ENCODE measurements at places on chromosomes 11 and 22.

- peak; percentile 46 for DNase-seq
These were observed at the start of gene CASP1 for GRCh38 chr11:105034813-105035620. Gene CASP1, minus strand, starts transcription at chr11:105035144. Its CDS starts 31 bp downstream, at chr11:105035113.

- no peak for DNase-seq
These were observed 9.6 kb downstream of the CKAP5 start for GRCh38 chr11:46836431-46836830.

DNA sequence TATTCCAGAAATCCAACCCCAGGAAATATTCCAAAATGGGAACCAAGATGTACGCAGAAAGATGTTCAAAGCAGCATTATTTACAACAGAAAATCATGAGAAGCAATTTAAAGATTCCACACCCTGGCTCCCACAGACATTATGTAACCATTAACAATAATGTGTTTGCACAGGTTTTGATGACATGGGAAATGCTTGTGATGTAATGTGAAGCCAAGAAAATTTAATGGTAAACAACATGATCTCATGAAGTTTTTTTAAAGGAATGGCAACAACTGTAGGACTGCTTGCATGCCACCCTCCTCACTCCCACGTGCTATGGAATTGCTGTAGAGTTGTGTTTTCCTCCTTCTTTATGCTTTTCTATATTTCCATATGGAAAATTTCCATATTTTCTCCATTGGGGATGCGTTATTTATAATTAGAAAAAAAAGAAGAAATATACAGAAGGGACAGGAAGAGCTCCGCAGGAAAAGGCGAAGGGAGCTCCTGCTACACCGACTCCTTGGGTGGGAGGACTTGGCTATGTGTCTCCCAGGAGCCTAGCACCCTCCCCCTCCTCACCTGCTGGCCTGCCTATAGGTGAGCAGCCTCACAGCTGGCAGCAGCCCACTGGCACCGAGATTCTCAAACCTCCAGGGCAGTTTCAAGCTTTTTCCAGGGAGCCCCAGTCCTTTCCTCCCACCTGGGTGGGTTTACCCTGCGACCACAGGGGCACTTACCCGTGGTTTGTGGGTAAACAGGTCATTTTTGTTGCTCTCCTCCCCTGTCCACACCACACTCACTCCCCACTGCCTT, 20.9 kb downstream of the LRFN4 start:
- DNase-seq: no peak

DNA sequence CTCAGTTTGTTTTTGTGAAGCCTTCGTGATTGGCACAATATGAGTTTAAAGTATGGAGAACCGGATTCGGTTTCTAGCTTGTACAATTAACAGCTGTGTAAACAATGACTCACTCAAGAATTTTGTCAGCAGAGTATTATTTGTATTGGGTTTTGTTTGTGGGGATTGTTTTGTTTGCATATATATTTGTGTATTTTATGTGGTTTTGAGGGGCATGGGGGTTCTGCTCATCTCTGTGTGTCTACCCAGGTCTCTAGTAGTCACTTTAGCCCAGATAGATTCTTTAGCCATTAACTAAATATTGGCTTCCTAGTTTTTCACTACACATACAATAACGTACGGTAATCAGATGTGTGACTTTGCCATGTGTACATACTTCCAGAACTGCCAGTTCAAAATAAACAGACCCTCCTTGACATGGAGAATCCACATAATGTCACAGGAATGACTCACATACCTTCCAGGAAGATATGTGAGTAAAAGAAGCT, 7.5 kb upstream of the MS4A7 start:
- DNase-seq: no peak

DNA sequence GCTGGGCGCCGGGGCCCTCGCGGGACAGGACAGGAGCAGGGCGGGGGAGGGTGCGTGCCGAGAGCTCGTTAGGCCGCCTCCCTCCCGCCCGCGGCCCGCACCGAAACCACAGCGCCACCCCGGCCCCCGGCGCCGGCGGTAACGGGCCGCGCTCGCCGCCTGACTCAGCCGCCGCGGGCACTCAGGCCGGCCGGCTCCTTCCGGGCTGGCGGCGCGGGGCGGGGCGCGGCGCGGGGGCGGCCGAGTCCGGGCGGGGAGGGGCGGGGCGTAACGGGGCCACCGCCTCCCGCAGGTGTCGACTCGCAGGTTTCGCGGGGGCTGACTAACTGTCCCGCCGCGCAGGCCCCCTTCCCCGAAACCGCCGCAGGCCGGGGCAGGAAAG, at the start of gene AP5B1:
Gene AP5B1, minus strand, starts transcription at position 207 of the 382 bp plus-strand sequence. CDS start 385 bp downstream, outside the sequence.
- peak; percentile 69 for DNase-seq

- no peak for DNase-seq
These were observed 17.9 kb downstream of the RTN3 start for GRCh38 chr11:63698976-63699733.
